ENCODE measurements at places on chromosomes 5 and 9. TPM values are rescaled to one million over a fixed set of nuclear protein-coding genes. Genes with fewer than 3 reads are reported as not detected.

G3BP1 gene
- 40.5 TPM for polyA plus RNA-seq

GCNT4 gene
- polyA plus RNA-seq = 0.54 TPM

CKMT2 gene
- 1.8 TPM for polyA plus RNA-seq

ADGRD2 gene
- polyA plus RNA-seq = not detected

ZNF658 gene
- polyA plus RNA-seq = 1.4 TPM

KLHL3 gene
- polyA plus RNA-seq = 1.0 TPM

FOXI1 gene
- 0.05 TPM for polyA plus RNA-seq

AQP7 gene
- polyA plus RNA-seq = 0.80 TPM

CD274 gene
- 30.7 TPM for polyA plus RNA-seq

CD180 gene
- 0.59 TPM for polyA plus RNA-seq

F2RL2 gene
- polyA plus RNA-seq = 0.07 TPM

FCHO2 gene
- polyA plus RNA-seq = 28.4 TPM

SLC25A48 gene
- polyA plus RNA-seq = not detected

SOHLH1 gene
- polyA plus RNA-seq = not detected

PLEKHG4B gene
- 0.24 TPM for polyA plus RNA-seq

DEPDC1B gene
- polyA plus RNA-seq = 0.55 TPM

GNA14 gene
- 9.8 TPM for polyA plus RNA-seq

ETF1 gene
- 67.2 TPM for polyA plus RNA-seq

MAST4 gene
- polyA plus RNA-seq = 13.9 TPM

DBH gene
- 0.08 TPM for polyA plus RNA-seq

SLC6A19 gene
- not detected for polyA plus RNA-seq

FGD3 gene
- 45.9 TPM for polyA plus RNA-seq

N4BP3 gene
- 6.1 TPM for polyA plus RNA-seq

IL12B gene
- polyA plus RNA-seq = not detected

PCDHB12 gene
- 0.47 TPM for polyA plus RNA-seq

TLX3 gene
- polyA plus RNA-seq = not detected

POU5F2 gene
- polyA plus RNA-seq = 0.14 TPM

INSL6 gene
- polyA plus RNA-seq = not detected

SPINK4 gene
- polyA plus RNA-seq = not detected

SCGB3A1 gene
- polyA plus RNA-seq = 3,799 TPM

OR1Q1 gene
- polyA plus RNA-seq = not detected
